ENCODE measurements at places on chromosomes 2 and 18. TPM values are rescaled to one million over a fixed set of nuclear protein-coding genes. Genes with fewer than 3 reads are reported as not detected.

The SLC16A14 gene
- 7.0 TPM for total RNA-seq

The CCDC85A gene
- total RNA-seq: not detected

The TSPYL6 gene
- not detected for total RNA-seq

The MYO7B gene
- not detected for total RNA-seq

The DUSP19 gene
- total RNA-seq: 1.1 TPM

The CDH19 gene
- under 0.01 TPM for total RNA-seq

The CPO gene
- total RNA-seq: not detected

All from nasal cavity respiratory epithelium epithelial cell of viscerocranial mucosa (primary cell).